CD4-positive, alpha-beta T cell (primary cell): ENCODE measurements at places on chromosomes 5 and 9. TPM values are rescaled to one million over a fixed set of nuclear protein-coding genes. Genes with fewer than 3 reads are reported as not detected.
A peak's percentile ranks its signal among the peaks of the same experiment; 100 is the strongest.

DNA sequence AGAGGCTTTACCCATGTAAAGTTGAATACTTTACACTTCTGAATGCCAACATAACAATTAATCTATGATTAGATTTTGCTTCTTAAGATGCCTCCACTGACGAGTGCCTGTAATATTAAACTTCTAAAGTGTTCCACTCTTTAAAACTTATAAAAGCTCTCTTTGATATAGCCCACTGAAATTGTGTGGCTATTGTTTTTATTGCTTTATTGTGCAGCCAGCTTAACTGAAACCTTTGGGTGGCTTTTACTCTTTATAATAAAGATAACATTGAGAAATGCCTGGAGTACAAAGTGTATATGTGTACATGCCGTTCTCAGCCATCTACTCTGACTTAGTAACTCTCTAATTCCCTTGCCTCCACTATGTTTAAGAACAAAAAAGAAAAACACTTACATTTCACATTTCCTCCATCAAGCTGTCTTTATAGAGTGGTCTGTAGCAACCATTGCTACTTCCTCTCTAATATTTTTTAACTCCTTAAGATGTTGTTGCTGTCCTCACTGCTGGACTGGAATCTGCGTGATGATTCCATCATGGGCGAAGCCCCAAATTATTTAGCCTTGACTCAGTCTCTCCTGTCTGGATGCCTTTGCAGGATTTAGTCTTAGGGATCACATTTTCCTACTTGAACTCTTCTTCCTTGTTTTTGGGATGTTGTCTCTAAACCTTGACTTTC lies 9.1 kb downstream of the PIK3R1 start:
- H3K36me3 ChIP-seq, result peaks cover 41% of the 10 kb centered on the region
- H3K27me3 ChIP-seq, result no peaks in the 10 kb centered on the region
- H3K4me1 ChIP-seq, result peaks cover 43% of the 10 kb centered on the region
- H3K4me3 ChIP-seq, result no peak overlapping the region
- DNase-seq, result no peak
- no peak overlapping the region for H3K27ac ChIP-seq

The LCN10 gene
- not detected for total RNA-seq

DNA sequence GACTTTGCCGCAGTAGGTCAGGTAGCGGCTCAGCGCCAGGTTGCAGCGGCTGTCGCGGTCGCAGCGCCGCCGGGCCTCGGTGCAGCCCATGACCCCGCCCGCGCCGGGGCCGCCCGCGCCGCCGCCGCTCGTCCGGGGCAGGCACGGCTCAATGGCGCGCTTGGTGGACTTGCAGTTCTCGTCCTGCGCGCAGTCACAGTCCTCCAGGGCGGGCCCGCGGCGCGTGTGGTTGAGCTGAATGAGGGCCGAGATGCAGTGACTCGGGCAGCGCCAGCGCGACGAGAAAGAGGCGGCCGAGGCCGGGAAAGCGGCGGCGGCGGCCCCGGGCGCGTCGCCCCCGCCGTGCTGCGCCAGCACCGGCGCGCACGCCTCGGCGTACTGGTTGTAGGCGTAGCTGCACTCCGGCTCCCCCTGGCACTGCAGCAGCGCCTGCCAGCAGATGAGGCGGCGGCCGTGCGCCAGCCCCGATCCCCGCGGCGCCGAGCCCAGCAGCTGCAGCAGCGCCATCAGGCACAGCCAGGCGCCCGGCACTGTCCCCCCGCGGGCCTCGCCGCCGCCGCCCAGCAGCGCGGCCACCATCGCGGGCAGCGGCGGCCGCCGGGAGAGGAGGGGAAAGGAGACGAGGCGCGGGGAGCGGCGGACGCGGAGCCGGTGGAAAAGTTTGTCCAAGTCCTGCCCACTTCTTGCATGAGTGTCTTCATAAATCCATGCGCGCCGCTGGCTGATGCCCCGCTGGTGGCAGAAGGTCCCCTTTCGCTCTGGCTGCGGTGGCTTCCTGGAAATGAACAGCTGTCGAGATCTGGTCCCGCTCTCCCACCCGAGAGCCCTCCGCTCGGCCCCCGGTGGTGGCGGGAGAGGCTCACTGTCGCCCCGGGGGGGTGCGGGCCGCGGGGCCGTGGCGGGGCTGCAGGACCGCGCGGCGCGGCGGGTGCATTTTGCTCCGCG lies 833 bp downstream of the GAS1 start:
- no peak overlapping the region for H3K27ac ChIP-seq
- H3K27me3 ChIP-seq, result peaks cover 31% of the 10 kb centered on the region
- peak overlapping the region; percentile 57 for H3K4me3 ChIP-seq
- peak; percentile 85 for DNase-seq
- H3K36me3 ChIP-seq, result no peaks in the 10 kb centered on the region
- H3K4me1 ChIP-seq, result peaks cover 18% of the 10 kb centered on the region

The PCDHGA10 gene
- not detected for total RNA-seq

The NEUROG1 gene
- not detected for total RNA-seq

- DNase-seq, result no peak
- H3K4me3 ChIP-seq, result no peak overlapping the region
- H3K27me3 ChIP-seq, result no peaks in the 10 kb centered on the region
- no peak overlapping the region for H3K27ac ChIP-seq
- H3K4me1 ChIP-seq, result no peaks in the 10 kb centered on the region
These were observed 25.8 kb downstream of the CEL start for GRCh38 chr9:133087429-133088145.

- H3K4me3 ChIP-seq, result no peak overlapping the region
- peaks cover 18% of the 10 kb centered on the region for H3K4me1 ChIP-seq
- H3K36me3 ChIP-seq, result no peaks in the 10 kb centered on the region
These were observed 21.3 kb downstream of the PTTG1 start for GRCh38 chr5:160442824-160443431.

- H3K36me3 ChIP-seq, result no peaks in the 10 kb centered on the region
- H3K4me3 ChIP-seq, result no peak overlapping the region
- H3K4me1 ChIP-seq, result no peaks in the 10 kb centered on the region
- no peak overlapping the region for H3K27ac ChIP-seq
- no peaks in the 10 kb centered on the region for H3K27me3 ChIP-seq
These were observed 614.5 kb downstream of the MAT2B start for GRCh38 chr5:164119806-164120447.

DNA sequence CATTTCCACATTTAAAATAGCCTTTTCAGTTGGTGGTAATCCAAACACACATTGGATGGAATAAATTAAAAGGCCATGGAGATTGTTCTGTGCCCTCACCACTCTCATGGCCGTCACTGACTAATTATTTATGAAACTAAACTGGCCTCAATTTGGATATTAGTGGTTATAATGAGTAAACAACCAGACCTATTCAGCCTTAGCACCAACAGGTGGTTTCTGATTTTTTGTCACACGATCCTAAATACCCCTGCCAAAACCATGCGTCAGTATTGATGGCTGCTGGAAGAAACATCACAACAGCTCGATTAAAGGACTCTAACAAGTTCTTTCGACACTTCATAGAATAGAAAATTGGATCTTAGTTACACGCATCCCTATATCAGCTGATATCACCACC lies 276.0 kb upstream of the DAP start:
- DNase-seq, result no peak
- H3K27ac ChIP-seq, result no peak overlapping the region
- no peaks in the 10 kb centered on the region for H3K36me3 ChIP-seq
- H3K4me3 ChIP-seq, result no peak overlapping the region

DNA sequence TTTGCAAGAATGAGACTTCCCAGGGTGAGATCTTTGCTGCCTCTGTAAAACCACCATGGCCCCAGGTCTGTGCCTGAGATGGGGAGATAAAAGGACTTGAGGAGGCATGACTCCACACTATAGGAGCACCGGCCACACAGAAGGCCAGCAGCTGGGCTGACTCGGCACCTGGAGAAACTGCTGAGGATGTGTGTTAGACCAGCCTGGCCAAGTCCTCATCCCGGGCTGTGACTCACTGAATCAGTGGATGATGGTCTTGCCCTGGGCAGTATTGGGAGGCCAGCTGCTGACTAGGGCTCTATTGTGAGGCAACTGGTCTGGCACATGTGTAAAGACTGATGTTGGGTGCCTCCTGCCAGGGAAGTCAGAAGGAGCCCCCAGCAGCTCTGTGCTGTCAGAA lies 286.2 kb downstream of the ACTL7B start:
- H3K27ac ChIP-seq, result no peak overlapping the region
- DNase-seq, result no peak
- no peaks in the 10 kb centered on the region for H3K4me1 ChIP-seq
- no peaks in the 10 kb centered on the region for H3K27me3 ChIP-seq

DNA sequence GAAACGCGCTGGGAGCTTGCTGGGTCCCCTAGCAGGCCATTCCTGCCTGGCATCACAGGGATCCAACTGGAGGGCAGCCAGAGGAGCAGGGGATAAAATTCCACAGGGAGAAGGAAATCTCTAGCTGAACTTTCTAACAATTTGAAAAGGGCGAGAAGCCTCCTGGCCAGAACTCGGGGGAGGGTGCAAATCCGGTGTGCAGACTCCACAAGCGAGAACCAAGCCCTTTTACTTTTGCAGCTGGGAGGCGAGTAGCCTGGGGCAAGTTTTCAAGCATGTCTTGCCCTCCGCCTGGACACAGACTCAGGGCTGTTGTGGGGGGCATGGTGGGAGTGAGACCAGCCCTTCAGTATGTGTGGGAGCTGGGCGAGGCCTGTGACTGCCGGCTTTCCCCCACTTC lies 14.3 kb upstream of the POU5F2 start:
- DNase-seq, result no peak
- H3K4me3 ChIP-seq, result no peak overlapping the region
- H3K27ac ChIP-seq, result no peak overlapping the region
- H3K27me3 ChIP-seq, result no peaks in the 10 kb centered on the region

DNA sequence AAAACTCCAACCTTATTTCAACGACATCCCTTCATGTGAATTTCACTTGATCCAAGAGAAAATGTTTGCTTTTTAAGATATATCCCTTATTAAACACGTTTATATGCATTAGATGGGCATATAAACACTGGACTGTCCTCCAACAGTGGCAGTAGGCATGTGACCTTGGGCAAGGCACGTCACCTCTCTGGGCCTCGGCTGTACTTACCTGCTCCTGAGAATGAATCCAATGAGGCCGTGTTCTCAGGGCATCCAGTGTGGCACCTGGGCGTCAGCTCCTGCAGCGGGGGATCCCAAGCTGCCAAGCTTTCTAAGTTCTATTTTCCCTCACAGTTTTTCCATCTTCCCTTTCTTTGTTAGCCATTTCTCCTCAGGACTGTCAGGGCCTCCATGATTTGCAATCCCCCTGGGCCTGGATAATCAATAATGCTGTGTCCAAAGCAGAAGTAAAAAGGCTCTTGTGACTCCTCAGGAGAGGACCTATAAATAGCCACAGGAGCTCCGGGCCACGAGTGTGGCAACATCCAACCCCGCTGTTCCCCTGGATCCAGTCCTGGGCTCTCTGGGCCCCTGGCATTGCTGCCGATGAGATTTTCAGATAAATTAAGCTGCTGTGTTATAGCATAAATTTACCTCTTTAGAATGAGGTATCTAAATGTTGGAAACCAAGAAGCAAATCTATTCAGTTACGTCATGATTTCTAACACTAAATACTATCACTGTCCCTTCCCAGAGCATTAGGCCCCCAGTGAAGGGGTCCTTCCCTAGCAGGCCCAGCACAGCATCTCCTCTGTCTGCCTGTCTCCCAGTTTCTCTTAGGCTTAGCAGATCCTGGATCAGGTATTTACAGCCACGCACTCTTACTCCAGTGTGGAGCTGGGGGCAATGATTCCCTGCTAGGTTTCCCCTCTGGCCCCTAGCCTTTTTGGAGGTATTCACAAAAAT lies 76.8 kb downstream of the PTPN3 start:
- H3K27me3 ChIP-seq, result peaks cover 3% of the 10 kb centered on the region
- no peak for DNase-seq
- H3K27ac ChIP-seq, result no peak overlapping the region
- H3K4me1 ChIP-seq, result no peaks in the 10 kb centered on the region
- H3K4me3 ChIP-seq, result no peak overlapping the region

The IL31RA gene
- not detected for total RNA-seq

The SSNA1 gene
- total RNA-seq, result 30.1 TPM

- H3K27ac ChIP-seq, result no peak overlapping the region
- no peak for DNase-seq
- H3K36me3 ChIP-seq, result no peaks in the 10 kb centered on the region
These were observed 158.7 kb downstream of the NFIB start for GRCh38 chr9:14155237-14155636.

DNA sequence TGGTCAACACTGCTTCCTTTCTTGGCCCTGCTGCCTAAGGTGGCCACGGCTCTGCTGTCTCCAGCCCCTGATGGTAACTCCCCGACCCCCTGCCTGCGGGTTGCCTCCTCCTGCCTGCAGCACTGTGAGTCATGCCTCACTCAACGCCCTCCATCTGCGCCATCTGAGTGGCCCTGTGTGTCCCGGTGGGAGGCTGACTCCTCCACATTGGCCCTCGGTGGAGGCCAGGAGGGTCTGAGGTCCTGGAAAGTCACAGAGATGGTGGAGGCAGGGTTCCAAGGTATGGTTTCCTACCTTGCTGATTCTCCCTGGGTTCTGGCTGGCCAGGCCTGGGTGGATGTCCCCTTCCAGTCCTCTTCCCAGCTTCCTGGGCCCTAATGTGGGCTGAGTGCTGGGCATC lies 64.5 kb upstream of the ADAMTS2 start:
- no peak for DNase-seq
- no peak overlapping the region for H3K4me3 ChIP-seq
- no peaks in the 10 kb centered on the region for H3K36me3 ChIP-seq
- no peak overlapping the region for H3K27ac ChIP-seq
- no peaks in the 10 kb centered on the region for H3K4me1 ChIP-seq
